T-cell (primary cell): ENCODE measurements at places on chromosomes 7 and 10.

DNA sequence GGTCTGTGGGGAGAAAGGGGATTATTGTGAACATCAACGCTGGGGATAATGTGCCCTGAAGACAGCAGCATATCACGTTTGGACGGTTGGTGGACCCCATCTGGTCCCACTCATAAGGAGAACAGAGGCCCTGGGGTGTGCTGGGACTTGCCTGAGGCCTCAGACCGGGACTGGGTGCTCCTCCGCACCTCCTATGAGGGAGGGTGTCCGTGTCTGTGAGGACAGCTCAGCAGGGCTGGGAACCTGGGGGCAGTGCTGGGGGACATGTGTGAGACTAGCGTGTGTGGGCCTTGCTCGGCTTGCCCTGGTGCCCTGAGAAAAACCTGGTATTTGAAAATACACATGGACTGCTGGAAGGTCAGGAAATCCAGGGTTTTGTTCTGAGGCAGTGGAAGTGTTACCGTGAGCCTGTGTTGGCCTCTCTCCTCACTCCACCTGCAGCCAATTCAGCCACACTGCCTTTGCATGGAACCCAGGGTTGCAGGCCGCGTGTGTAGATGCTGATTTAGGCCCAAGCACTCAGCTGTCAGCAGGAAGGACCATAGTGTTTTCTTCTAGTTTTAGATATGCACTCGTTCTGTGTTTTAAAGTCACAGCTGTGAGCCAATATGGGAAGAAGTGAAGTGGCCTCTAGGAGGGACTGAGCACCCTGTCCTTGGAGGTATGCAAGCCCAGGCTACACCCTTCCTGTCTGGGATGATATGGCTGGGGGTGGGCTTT is 13.4 kb upstream of the SH2D4B start:
- H3K27ac ChIP-seq, result peak overlapping the region; percentile 22
- H3K4me1 ChIP-seq, result peaks cover 53% of the 10 kb centered on the region
- peaks cover 8% of the 10 kb centered on the region for H3K36me3 ChIP-seq
- H3K27me3 ChIP-seq, result no peaks in the 10 kb centered on the region
- no peak overlapping the region for H3K4me3 ChIP-seq

DNA sequence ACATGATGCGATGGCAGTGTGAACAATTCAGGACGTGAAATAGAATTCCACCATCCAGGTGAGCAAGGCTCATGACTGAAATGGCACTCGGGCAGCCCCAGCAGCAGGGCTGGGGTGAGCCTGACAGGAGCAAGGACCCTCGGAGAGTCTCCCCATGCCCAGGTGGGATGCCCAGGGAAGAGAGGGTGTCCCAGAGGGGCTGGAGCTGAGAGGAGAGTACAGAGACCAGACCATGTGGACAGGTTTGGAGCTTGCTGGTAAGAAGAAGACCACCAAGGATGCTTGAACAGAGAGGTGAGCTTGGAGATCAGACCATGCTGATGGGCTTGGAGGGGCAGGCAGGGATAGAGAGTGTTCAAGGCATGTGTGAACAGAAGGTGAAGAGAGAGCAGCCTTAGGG is 83.3 kb downstream of the RAMP3 start:
- no peak overlapping the region for H3K4me3 ChIP-seq
- no peak overlapping the region for H3K27ac ChIP-seq

GRCh38 chr7:12397671-12398070 is 6.0 kb downstream of the VWDE start:
- DNase-seq, result no peak
- H3K36me3 ChIP-seq, result no peaks in the 10 kb centered on the region
- H3K4me1 ChIP-seq, result no peaks in the 10 kb centered on the region
- no peak overlapping the region for H3K27ac ChIP-seq

- H3K4me3 ChIP-seq, result no peak overlapping the region
- no peak for DNase-seq
- no peaks in the 10 kb centered on the region for H3K27me3 ChIP-seq
- no peaks in the 10 kb centered on the region for H3K4me1 ChIP-seq
- no peak overlapping the region for H3K27ac ChIP-seq
Observed at GRCh38 chr7:121755818-121756552, 117.0 kb upstream of the PTPRZ1 start.

- no peaks in the 10 kb centered on the region for H3K27me3 ChIP-seq
- H3K4me3 ChIP-seq, result no peak overlapping the region
- H3K36me3 ChIP-seq, result no peaks in the 10 kb centered on the region
- peak overlapping the region; percentile 87 for H3K27ac ChIP-seq
- H3K4me1 ChIP-seq, result peaks cover 7% of the 10 kb centered on the region
Observed at GRCh38 chr7:137934176-137934826, 67.6 kb downstream of the CREB3L2 start.

DNA sequence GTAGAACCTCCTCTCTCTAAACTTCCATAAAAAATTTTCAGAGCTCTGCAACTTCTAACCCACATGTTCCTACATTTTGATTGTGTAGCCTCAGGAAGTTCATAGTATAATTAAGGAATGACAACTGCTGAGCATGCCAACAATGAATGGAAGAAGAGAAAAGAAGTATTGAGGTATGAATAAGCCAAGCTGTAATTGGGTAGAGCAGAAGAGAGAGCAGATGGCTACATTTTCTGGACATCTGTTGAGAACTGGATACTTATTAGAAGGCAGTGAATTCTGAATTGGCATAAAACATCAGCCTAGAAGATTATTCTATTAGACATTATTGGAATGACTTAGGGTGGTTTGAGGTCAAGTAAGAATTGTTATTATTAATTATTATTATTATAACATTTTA is 728.3 kb upstream of the PHF14 start:
- H3K36me3 ChIP-seq, result no peaks in the 10 kb centered on the region
- H3K4me1 ChIP-seq, result no peaks in the 10 kb centered on the region
- H3K27me3 ChIP-seq, result no peaks in the 10 kb centered on the region
